ENCODE measurements at places on chromosomes 12 and 14. TPM values are rescaled to one million over a fixed set of nuclear protein-coding genes. Genes with fewer than 3 reads are reported as not detected.

APAF1 gene
- total RNA-seq, result 31.8 TPM

TMEM253 gene
- not detected for total RNA-seq

SLC17A8 gene
- not detected for total RNA-seq

SLC2A14 gene
- total RNA-seq, result not detected

SIRT4 gene
- 0.86 TPM for total RNA-seq

SPX gene
- 0.29 TPM for total RNA-seq

GZMH gene
- total RNA-seq, result not detected

KRT78 gene
- total RNA-seq, result not detected

ASPG gene
- not detected for total RNA-seq

LHX5 gene
- total RNA-seq, result not detected

DGKA gene
- 42.4 TPM for total RNA-seq

RHEBL1 gene
- 1.6 TPM for total RNA-seq

NR1H4 gene
- total RNA-seq, result not detected

ARHGEF40 gene
- 17.5 TPM for total RNA-seq

SDSL gene
- total RNA-seq, result 3.5 TPM

E2F7 gene
- total RNA-seq, result 46.2 TPM

PAPLN gene
- total RNA-seq, result 1.6 TPM

NPFF gene
- total RNA-seq, result not detected

ANHX gene
- not detected for total RNA-seq

AICDA gene
- not detected for total RNA-seq

TMTC2 gene
- total RNA-seq, result 1.1 TPM

C12orf54 gene
- not detected for total RNA-seq

CLEC7A gene
- 0.14 TPM for total RNA-seq

YAF2 gene
- total RNA-seq, result 19.2 TPM

TIMM9 gene
- total RNA-seq, result 19.0 TPM

PLEKHD1 gene
- total RNA-seq, result not detected

TC2N gene
- under 0.01 TPM for total RNA-seq

STON2 gene
- total RNA-seq, result not detected

PPP4R4 gene
- 0.43 TPM for total RNA-seq

Measured in placental pericyte (primary cell).